Esophagus squamous epithelium (tissue), 5 donors: ENCODE measurements at places on chromosomes 2 and 18.

- no peak for DNase-seq
Observed at GRCh38 chr2:231928481-231928880, 2.3 kb upstream of the NPPC start.

DNA sequence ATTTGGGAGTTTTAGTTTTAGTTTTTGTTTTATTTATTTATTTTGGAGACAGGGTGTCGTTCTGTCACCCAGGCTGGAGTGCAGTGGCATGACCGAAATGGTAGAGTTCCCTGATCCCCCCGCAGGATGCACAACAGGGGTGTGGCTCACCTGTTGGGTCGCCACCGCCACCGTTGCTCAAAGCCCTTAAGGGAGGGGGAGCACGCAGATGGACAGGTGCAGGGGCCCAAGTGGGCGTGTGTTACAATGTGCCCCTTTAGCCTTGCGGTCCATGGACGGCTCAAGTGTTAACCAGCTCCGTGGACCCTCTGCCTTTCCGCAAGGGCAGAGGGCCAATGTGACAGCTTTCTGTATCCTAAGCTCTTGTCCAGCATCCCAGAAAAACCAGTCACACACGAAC is 61.4 kb upstream of the REL start:
- no peak for DNase-seq

DNA sequence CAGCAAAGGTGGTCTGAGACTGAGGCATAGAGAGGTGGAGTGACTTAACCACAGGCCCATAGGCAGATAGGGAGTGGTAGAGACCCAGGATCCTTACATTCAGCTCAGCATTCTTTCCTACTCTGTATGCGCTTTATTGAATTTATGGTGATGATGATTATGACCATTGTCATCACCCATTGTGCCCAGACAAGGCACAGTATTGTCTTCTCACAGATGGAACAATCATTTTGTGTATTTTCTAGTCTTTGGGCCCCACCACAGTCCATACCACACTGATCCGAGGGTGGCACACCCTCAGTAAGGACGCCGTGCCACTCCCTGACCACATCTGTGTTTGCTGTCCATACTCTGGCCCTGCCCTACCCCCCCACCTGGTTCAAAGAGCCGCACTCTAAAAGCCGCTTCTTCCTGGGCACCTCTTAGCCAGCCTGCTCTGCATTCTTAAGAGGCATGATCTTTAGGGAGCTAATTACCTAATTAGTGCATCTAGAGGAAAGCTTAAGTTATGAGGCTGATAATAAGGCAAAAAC is 179.6 kb upstream of the SMAD2 start:
- no peak for DNase-seq

GRCh38 chr18:77737405-77737804 is 487.8 kb downstream of the GALR1 start:
- no peak for DNase-seq

GRCh38 chr2:100944617-100945432 is 57.3 kb upstream of the RPL31 start:
- DNase-seq: no peak

DNA sequence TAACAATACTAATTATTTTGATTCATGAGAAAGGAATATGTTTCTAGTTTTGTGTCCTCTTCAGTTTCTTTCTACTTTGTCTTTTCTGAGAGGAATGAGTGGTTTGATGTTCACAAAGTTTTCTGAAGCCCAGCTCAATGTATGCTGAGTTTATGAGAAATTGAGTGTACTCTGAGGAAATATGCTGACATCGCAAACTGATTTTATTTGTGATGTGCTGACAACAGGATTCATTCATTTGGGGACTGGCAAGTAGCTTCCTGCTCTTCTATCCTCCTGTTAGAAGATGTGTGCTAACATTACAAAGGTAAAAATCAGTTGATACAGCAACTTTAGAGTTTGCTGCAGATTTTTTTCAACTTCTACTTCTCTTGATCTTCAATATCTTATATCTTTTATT is 403.2 kb upstream of the CDH19 start:
- no peak for DNase-seq

DNA sequence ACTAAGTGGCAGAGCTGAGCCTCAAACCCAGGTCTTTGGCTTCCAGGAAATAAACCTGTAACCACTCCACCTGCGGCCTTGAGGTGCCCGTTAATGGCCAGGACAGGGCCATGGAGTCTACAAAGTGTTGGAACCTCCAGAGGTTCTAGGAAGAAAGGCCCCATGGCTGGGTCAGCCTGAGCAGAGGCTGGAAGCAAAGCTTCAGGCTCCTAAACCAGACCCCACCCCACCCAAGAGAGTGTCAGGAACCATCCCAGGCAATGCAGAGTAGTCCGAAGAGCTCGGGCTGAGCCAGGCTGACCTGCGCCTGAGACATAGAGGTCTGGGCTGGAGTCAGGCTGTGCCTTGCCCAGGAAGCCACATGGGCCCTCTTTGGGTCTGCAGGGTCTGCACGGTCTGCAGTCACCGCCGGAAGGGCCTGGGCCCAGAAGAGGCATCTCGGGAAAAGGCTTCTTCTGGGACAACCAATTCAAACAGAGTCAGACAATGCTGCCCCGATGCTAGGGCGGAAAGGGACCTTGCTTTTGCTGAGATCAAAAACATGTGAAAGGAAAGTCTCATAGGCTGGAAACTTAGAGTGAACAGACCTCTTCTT is 6.4 kb downstream of the CIB4 start:
- DNase-seq: no peak

DNA sequence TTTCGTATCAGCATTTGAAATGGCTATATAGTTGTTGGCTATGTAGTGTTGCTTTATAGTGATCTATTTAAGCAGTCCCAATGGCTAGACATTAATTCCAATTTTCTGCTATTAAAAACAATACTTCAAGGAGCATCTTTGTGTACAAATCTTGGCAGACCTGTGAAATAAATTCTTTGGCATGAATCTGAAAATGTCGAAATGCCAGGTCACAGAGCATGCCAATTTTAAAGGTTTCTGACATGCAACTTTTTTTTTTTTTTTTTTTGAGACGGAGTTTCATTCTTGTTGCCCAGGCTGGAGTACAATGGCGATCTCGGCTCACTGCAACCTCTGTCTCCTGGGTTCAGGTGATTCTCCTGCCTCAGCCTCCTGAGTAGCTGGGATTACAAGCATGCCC is 26.8 kb upstream of the CABLES1 start:
- DNase-seq: no peak

DNA sequence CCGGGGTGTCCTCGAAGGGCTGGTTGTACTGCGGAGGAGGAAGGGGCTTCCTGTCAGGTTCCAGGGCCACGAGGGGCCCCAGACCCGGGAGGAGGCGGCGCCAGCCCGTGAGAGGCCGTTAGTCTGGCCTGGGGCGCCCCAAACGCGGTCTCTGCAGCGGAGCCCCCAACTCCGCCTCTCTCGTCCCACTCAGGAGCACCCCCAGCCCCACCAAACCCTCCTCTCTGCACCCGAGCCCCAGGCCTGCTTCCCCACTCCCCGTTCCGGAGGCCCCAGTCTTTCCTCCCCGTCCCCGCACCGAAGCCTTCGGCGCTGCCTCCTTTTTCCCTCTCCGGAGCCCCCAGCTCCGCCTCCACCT is 473 bp downstream of the HJURP start:
- DNase-seq: no peak

GRCh38 chr18:11857177-11857887 is 6.1 kb downstream of the CHMP1B start:
- no peak for DNase-seq

- DNase-seq: no peak
Observed at GRCh38 chr2:142031656-142032055, 99.2 kb downstream of the LRP1B start.

DNA sequence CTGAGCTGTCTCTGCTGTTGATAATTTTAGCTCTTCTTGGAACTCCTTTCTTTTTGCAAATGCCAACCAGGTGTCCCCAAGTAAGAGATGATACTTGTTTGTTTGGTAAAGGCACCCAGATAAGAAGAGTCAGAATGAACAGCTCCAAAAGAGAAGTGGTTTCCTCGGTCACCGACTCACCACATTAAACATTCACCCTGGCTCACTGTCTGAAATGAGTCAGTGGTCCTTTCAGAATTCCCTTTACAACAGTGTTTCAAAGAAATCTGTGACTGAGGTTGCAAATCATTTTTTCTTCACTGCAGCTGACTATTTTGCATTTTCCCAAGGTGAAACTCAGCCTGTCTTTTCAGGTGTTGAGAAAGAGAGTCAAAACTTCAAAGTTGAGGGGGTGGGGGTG is 16.2 kb upstream of the CXCR4 start:
- DNase-seq: no peak

DNA sequence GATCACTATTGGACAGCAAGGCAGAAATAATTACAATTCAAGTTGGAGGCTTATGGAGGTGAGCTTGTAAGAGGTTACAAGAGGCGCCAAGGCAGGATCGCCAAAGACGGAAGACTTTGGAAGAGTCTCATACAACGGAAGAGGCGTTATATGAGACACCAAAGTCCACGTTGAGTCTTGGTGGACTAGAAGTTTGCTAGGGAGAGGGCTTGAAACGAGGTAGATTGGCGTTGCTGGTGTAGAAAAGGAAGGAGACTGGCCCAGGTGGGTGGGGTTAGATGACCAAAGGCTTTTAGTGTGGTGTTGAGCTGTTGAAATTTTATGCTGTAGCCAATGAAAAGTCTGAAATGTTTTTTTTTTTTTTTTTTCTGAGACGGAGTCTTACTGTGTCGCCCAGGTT is 1.4 kb downstream of the MSH2 start:
- DNase-seq: no peak

- DNase-seq: no peak
Observed at GRCh38 chr2:240846873-240847595, 21.6 kb upstream of the AGXT start.

- DNase-seq: no peak
Observed at GRCh38 chr2:177675350-177675821, 282.8 kb downstream of the AGPS start.

- DNase-seq: no peak
Observed at GRCh38 chr2:23249348-23249747, 135.6 kb upstream of the KLHL29 start.

- DNase-seq: no peak
Observed at GRCh38 chr2:113075030-113075429, 7.3 kb downstream of the IL1F10 start.

DNA sequence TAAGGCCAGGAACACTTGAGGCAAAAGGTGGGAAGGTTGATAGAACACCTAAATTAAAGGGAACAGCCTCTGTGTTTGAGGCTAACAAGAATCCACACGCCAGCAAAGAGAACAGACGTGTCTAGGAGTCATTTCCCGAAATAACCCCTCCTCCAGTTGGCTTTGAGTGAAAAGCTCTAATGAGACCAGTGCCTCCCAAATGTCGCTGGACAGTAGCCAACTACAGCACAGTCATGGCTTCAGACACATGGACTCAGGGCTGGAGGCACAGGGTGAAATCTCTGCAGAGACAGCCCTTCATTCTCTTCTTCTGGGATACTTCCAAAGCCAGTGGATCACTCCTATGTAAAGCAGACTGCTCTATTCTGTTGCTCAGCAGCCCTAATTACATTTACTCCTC is 49.6 kb downstream of the SOWAHC start:
- DNase-seq: no peak

DNA sequence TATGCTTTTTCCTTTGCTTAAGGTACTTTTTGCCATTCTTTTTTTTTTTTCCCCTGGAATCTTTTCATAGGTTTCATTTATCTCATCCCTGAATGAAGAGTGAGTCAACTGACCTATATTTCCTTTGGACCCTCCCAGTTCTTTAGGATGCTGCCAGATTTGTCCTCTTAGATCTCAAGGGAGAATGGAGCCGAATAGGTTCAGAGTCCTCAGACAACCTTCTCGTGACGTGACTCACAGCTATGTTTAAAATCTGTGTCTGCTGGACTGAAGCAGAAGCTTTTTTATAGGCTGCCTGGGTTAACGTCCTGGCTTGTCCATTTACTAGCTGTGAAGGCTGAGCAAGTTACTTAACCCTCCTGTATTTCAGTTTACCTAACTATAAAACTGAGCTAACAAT is 358.6 kb downstream of the DLGAP1 start:
- DNase-seq: no peak

GRCh38 chr2:145144131-145144728 is 624.3 kb upstream of the ZEB2 start:
- no peak for DNase-seq

DNA sequence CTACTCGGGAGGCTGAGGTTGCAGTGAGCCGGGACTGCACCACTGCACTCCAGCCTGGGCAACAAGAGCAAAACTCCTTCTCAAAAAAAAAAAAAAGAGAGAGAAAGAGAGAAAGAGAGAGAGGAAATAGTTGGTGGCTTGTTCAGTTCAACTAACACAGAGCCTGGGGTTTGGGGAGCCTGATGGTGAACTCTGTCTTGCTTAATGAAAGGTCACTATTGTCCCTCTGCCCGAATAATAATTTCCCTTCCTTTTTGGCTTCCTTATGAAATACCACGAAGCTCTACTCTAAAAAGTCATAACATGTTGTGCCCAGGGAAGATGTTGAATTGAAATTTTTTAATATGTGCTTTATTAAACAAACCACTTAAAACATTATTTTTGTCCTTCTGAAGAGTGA is 17.3 kb downstream of the BCL2 start:
- no peak for DNase-seq

- no peak for DNase-seq
Observed at GRCh38 chr18:77539860-77540259, 290.2 kb downstream of the GALR1 start.

- no peak for DNase-seq
Observed at GRCh38 chr2:187263675-187264560, 184.1 kb downstream of the CALCRL start.

GRCh38 chr2:171579481-171579880 is 57.2 kb downstream of the CYBRD1 start:
- DNase-seq: no peak

DNA sequence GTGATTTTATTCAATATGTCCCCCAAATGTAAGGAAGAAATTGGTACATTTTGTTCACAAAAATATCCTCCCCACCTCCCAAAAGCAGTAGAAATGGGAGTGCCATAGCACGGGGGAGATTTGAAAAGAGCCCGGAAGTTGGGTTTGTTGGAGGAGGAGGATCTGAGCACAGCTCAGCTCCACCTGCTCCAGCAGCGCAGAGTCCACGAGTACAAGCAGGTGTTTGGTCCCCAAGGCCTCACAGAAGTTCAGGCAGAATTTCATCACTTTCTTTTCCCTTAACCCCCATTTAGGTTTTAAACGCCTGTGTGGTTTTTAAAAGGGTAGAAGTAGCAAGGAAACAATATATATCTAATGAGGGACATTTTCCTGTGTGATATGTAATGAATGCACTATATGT is 56.0 kb downstream of the TRAPPC12 start:
- DNase-seq: no peak
